ENCODE measurements at places on chromosomes 2 and 18. TPM values are rescaled to one million over a fixed set of nuclear protein-coding genes. Genes with fewer than 3 reads are reported as not detected.

DNA sequence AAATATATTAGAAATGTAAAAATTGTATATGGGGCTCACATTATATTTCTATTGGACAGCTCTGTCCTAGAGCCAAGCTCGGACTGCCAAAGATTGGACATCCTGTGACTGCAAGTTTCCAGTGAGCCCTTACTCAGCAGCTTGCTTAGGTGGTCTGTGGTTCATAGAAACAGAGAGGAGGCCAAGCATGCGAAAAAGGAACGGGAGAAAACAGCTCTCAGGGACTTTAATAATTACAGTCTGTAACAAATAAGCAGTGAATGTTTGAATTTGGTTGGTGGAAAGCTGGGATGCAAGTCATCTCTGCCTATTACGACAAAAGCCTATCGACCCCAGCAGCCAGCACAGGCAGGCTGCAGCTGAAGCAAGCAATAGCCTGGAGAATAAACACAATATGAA lies 35.6 kb downstream of the WIPF1 start:
- no peak for DNase-seq

GRCh38 chr18:65265761-65266160 lies 485.1 kb upstream of the CDH7 start:
- no peak for DNase-seq

DNA sequence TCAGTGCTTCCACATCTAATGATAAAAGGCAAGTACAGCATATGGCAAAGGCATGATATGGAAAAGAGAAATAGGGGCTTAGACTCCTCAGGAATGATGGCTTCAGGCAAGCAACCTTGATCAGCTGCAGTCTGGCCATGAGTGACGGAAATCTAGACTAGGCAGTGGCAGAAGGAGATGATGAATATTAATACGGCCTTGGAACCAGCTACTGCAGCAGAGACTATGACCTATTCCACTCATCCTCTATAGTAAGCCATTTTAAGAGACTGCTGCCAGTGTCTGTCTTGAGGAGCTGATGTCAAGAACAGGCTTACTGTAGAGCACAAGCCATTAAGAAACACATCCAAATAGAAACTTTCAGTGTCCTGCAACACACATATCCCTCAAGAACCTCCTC lies 23.7 kb downstream of the ASXL2 start:
- no peak for DNase-seq

SKA1 gene
- 34.5 TPM for total RNA-seq

GRCh38 chr2:204695506-204695905 lies 150.2 kb downstream of the PARD3B start:
- no peak for DNase-seq

- DNase-seq = no peak
These were observed 953.5 kb downstream of the CNTNAP5 start for GRCh38 chr2:124978597-124978996.

DNA sequence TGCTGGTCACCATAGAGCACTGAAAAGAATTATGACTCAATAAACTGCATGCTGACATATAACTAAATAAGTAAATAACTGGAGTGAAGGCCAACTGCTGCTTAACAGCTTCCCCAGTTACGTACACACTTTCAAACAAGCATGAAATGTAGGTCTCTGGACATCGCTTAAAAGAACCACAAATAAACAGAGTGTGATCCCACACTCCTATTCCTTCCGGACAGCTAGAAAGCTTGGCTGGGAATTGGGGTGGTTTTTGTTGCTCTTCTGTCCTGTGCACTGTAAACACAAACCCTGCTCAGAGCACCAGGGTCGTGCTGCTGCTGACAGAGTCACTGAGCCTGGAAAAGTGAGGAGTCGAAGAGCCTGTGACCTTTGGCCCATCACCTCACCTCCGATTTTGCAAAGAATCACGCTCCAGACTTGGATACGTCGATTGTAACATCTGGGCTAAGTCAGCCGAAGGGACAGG lies 162.7 kb upstream of the NT5C1B start:
- no peak for DNase-seq

GRCh38 chr18:45109271-45109670 lies 428.6 kb downstream of the SETBP1 start:
- DNase-seq = no peak
